Stimulated activated naive CD4-positive, alpha-beta T cell treated with Interleukin-2 at 50 U/mL for 16 hours (primary cell): ENCODE measurements at places on chromosomes 1 and 21.
A peak's percentile ranks its signal among the peaks of the same experiment; 100 is the strongest.

DNA sequence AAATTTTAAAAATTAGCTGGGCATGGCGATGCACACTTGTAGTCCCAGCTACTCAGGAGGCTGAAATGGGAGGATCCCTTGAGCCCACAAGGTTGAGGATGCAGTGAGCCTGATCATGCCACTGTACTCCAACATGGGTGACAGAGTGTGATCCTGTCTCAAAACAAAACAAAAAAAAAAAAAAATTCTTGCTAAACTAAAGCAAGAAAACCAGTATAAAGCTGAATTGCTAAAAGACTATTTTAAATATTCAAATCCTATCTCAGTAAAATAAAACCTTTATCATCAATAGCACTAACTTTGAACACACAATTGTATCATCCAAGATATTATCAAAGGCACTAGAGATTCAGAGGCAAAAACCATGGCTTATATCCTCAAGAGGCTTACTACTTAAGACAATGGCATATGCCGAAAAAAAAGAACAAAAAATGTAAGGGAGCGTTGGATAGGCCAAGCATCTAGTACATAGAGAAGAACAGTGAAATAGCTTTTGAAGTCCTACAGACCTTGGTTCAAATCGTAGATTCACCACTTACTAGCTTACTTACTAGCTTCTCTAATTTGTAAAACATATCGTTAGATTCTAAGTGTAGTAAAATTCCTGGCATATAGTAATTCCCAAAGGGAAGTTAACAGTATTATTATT lies 3.6 kb downstream of the EPS15 start:
- no peak for DNase-seq

- no peak for DNase-seq
Observed at GRCh38 chr1:117883616-117884015, 45.8 kb downstream of the GDAP2 start.

- no peak for DNase-seq
Observed at GRCh38 chr1:117644696-117645311, 39.0 kb downstream of the TENT5C start.

GRCh38 chr21:31993826-31994825 lies 121.3 kb downstream of the HUNK start:
- DNase-seq: no peak

- DNase-seq: no peak
Observed at GRCh38 chr1:183925947-183926346, 111.6 kb downstream of the COLGALT2 start.

DNA sequence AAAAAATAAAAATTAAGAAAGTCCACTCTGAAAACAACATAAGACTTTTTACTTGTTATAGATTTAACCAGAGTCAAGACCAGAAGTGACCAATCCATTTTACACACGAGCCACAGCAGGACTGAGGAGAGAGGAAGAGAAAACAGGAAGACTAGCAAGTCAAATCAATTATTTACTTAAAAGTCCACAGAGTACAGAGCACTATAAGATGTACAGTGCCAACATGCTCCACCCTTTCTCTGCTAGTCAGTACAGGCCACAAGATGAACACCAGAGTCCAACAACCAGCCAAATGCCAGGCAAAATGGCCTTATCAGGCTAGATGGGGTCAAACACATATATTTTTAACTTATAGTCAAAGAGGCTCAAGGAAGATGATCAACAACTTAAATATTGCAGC lies 19.5 kb downstream of the LUZP1 start:
- DNase-seq: no peak

DNA sequence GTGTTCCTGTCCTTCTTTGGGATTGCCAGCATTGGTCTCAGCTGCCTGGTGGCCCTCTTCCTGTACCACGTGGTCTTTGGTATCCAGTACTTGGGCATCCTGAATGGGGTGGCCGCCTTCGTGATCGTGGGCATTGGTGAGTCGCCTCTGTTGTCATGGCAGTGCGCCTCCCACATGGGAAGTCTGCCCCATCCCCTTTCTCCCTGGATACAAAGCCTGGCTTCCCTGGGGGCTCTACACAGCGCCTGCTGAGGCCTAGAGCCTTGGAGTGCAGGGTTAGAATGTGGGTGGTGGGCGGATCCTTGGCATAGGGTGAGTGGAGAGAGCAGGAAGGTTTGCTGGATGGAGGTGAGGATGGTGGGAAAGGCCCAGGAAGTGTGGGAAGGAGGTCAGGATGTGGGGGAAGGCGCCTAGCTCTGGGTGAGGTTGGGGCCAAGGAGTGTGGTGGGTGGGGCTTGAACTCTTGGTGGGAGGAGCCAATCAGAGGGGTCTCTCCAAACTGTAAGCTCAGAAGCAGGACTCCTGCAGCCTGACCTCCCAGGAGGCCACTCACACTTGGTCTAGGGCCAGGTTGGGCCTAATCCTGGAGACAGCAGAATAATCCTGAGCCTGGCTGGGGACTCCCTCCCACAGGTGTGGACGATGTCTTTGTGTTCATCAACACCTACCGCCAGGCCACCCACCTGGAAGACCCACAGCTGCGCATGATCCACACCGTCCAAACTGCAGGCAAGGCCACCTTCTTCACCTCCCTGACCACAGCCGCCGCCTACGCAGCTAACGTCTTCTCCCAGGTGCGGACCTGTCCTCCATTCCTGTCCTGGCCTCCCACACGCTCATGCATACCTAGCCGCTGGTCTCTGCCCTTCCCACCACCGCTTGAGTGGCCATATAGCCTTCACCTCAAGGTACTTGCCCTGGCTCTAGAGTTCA lies 36.7 kb downstream of the DISP3 start:
- DNase-seq: no peak

DNA sequence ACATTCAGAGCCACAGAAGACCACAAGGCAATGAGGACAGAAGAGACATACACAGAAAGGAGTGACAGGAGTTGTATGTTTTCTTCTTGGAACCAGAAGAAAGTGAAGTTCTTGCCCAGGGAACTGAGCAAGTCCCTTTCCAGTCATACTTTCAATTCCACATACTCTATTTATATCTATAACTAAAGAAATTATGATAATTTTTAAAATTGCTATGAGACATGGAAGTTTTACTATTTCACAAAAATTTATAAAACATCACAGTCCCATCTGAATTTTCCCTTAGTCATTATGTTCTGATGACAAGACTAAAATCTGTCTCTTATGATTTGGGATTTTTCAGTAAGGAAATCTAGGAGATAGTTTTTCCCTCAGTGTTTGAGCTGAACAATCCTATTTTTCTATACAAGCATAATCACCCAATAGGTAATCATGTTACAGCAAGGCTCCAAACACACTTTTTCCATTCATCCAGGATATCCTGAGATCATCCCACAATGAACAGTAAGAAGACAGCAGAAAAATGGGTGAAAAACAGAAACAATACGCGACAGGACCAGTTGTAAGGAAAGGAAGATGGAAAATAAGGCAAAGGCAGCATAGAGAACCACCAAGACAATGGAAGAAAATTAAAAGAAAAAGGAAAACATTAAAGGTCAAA lies 154.6 kb downstream of the VAV3 start:
- no peak for DNase-seq

DNA sequence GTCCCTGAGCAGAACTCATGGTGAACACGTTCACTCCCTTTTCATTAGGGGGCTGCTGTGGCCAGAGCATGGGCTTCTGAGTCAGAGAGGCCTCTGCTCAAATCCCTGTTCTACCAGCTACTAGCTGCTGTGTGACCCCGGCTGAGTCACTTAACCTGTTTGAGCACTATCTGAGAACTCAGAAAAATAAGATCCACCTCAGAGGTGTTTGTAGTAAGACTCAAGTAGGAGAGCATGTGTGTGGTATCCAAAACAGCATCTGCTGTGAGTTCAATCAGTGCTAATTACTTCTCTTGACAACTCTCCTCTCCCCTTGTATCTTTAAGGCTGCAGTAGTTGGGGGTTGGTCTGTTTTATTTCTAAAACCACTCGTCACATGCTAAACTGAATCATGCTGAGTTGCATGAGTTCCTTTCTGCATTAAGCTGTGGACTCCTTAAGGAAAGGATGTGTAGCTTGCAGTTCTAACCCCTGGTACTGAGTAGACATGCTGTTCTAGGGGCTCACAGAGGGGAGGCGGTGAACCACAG lies 39.7 kb upstream of the JUN start:
- no peak for DNase-seq

- no peak for DNase-seq
Observed at GRCh38 chr1:243343970-243344937, 88.4 kb downstream of the SDCCAG8 start.

DNA sequence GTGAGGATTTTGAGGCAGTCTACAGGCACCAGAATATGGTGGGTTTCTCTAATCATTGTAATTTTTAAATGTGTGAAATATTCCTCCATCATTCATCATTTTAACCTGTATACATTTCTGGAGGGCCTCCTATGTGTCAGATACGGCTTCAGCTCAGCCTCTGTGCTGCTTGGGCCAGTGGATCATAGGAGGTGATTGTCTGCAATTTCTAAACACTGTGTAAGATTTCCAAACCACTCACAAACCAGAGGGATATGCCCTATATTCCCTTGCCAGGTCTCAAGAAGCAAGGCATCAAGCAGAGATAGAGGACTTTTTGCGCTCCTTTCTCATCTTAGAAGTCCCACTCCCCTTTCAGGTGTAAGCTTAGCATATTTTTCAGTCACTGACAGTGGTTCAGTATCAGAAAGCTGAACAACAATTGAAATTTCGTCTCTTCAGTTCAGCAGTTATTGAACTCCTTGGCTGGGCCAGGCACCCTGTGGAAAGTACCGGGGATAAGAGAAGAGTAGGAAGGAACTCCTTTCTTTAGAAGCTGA lies 190.9 kb downstream of the NFIA start:
- no peak for DNase-seq

- no peak for DNase-seq
Observed at GRCh38 chr1:21586222-21586621, 77.0 kb downstream of the ALPL start.

- DNase-seq: no peak
Observed at GRCh38 chr1:37905727-37906126, 41.1 kb downstream of the INPP5B start.

DNA sequence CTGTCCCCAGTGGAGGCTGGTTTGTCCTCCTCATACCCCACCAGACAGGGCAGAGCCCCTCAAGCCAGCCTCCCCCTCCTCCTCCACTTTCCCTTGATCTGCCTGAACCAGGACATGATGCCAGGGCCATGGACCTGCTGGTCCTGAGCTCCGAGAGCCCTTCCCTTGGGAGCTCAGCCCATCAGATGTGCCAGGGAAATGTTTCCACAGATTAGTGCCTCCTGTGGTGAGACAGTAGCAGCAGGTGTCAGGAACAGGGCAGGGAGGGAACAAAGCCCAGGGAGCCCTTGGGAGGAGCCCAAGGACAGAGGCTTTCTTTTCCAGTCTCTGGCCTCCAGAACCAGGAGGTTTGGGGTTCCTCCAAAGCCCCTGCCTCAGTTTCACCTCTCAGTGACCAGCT lies 14.6 kb upstream of the SLC41A1 start:
- no peak for DNase-seq

DNA sequence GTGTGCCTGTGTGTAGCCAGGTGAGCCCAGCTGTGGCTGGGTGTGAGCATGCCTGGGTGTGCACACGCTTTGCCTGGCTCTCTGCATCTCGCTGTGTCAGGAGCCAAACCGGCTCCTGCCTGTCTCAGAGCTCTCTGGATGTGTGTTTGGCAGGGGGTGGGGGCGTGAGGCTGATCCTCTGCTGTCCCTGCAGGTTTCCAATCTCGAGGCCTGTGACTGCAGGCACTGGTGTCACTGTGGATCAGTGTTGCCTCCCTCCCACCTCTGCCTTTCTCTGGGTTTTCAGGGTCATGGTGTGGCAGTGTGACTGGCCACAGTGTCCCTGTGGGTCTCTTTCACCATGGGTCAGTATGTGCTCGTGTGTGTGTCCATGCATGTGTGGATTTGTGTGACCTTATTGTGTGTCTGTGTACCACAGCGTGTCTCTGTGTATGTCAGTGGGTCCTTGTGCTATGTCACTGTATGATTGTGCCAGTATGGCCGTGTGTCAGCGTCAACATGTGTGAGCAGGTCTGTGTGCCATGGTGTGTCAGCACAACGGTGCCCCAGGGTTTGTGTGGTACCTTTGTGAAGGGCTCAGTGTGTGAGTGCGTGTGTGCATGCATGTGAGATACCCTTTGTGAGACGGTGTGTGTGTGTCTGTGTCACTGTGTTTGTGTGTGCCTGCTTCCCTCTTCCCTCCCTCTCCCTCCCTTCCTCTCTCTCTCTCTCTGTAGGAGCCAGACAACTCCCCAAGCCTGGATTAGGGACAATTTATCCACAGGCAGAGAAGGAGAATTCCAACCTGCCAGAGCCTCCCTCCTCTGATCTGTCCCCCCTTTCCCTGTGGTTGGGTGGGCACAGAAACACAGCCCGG lies 43.4 kb downstream of the AHDC1 start:
- no peak for DNase-seq

GRCh38 chr1:42035205-42035829 lies 116.6 kb upstream of the HIVEP3 start:
- peak; percentile 53 for DNase-seq
